ENCODE measurements at places on chromosomes 3 and 15.

GRCh38 chr3:126432361-126433104 is 37.8 kb downstream of the CFAP100 start:
- DNase-seq = no peak

GRCh38 chr15:57418635-57419034 is 42.3 kb downstream of the CGNL1 start:
- DNase-seq = no peak

DNA sequence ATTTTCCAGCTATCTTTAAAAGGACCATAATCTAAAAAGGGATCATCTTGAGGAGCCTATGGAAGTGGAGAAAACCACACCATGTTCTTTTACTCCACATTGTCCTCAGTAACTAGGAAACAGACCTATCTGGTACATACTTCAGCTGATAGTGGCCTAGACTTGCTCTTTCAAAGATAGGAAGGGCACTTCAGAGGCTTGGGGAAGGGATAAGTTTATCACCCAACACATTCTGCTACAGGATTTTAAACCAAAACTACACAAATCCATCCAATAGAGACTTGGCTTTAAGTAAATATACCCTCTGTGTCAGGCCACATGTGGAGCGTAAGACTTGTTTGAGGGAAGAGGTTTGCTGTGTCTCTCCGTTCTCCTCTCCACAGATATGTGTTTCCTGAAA is 35.4 kb downstream of the CP start:
- DNase-seq = no peak

DNA sequence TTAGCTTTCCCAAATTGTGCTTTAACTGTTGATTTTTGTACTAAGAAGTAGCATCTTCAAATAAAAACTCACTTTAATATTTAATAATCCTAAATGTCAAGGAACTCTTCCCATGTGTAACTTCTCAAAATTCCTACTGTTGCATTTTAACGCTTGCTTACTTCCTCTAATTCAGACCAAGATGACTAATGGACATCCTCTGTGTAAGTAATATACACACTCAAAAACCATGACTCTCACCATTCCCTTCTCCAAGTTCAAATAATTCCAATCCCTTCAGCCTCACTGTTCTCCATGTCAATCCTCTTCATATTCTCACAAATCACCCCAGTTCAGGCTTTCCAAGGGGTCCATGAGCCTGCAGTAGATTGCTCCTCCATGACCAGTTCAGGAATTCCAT is 13.0 kb downstream of the MRPL46 start:
- DNase-seq = no peak

DNA sequence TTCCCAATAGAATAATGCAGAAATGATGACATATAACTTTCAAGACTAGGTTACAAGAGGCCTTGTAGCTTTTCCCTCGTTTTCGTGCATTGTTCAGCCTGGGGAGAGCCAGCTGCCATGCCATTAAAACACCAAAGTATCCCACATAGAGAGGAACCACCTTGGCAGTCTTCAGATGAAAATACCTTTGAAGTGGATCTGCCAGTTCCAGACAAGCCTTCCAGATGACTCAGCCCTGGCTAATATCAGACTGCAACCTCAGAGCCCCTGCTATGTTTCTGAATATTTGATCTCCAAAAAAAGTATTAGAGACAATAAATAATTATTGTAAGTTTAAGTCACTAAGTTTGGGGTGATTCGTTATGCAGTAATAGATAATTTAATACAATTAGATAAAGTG is 294.3 kb upstream of the GBE1 start:
- no peak for DNase-seq

GRCh38 chr3:132881756-132882409 is 156.3 kb upstream of the TMEM108 start:
- no peak for DNase-seq

DNA sequence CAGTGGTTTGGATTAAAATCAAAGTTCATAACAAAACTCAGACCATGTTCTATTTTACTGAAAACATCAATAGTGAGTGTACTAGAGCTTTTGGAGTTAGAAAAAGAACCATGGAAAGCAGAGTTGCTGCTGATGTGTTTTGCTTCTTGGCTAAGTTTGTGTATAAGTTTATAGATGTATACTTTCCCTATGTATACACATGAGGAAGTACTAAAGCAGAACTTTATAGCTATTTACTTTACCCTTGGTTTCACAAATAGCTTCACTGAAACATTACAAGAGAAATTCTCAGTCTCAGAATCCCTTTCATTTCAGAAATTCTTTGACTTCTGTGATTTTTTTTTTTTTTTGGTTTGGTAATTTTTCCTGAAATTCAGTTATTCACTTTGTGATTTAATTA is 229.0 kb downstream of the PTPRG start:
- DNase-seq = no peak

- no peak for DNase-seq
Measured at GRCh38 chr3:89414270-89414669, 306.8 kb downstream of the EPHA3 start.
